A172 (cell line): ENCODE measurements at places on chromosomes 7 and 10. TPM values are rescaled to one million over a fixed set of nuclear protein-coding genes. Genes with fewer than 3 reads are reported as not detected.

Gene POU6F2
- not detected in 2 replicates for total RNA-seq

Gene ELAPOR2
- 1.2 and 3.3 TPM in 2 replicates for total RNA-seq

Gene ZNF488
- total RNA-seq = 2.6 and 3.6 TPM in 2 replicates

Gene ZMIZ2
- 12.7 and 13.9 TPM in 2 replicates for total RNA-seq

Gene METTL27
- total RNA-seq = 2.3 and 3.1 TPM in 2 replicates

Gene GNGT1
- 0.24 and 0.67 TPM in 2 replicates for total RNA-seq

Gene HKDC1
- total RNA-seq = 22.7 and 35.3 TPM in 2 replicates

Gene RASA4B
- 0.07 and 3.9 TPM in 2 replicates for total RNA-seq

Gene OPN1SW
- total RNA-seq = not detected in 2 replicates

Gene PRRT4
- 0.10 and 1.6 TPM in 2 replicates for total RNA-seq

Gene PDZD7
- 2.2 and 5.0 TPM in 2 replicates for total RNA-seq

Gene ZNF239
- 3.5 and 5.4 TPM in 2 replicates for total RNA-seq

Gene AGMO
- total RNA-seq = 0.43 TPM in 1 of 2 replicates, not detected in the other

Gene NXPH1
- total RNA-seq = not detected in 2 replicates

Gene MYL7
- not detected in 2 replicates for total RNA-seq

Gene SERPINE1
- 463 and 480 TPM in 2 replicates for total RNA-seq

Gene NKX2-3
- 0.19 and 1.2 TPM in 2 replicates for total RNA-seq

Gene INA
- not detected in 2 replicates for total RNA-seq

Gene CRPPA
- 0.16 and 0.26 TPM in 2 replicates for total RNA-seq

Gene FRMD4A
- total RNA-seq = 21.2 and 24.1 TPM in 2 replicates

Gene CHAT
- total RNA-seq = not detected in 2 replicates

Gene MACROH2A2
- total RNA-seq = 12.7 and 15.0 TPM in 2 replicates

Gene CEP41
- 15.9 and 21.3 TPM in 2 replicates for total RNA-seq

Gene CCZ1B
- total RNA-seq = 34.5 and 37.3 TPM in 2 replicates

Gene CLRN3
- 0.31 TPM in 1 of 2 replicates, not detected in the other for total RNA-seq

Gene GFRA1
- total RNA-seq = 21.3 and 38.0 TPM in 2 replicates

Gene LRRC18
- not detected in 2 replicates for total RNA-seq

Gene PON1
- total RNA-seq = not detected in 2 replicates

Gene ASB4
- total RNA-seq = not detected in 2 replicates

Gene ELFN1
- 5.3 and 6.1 TPM in 2 replicates for total RNA-seq

Gene ITIH2
- total RNA-seq = not detected in 2 replicates

Gene DDIT4
- 7.8 and 14.6 TPM in 2 replicates for total RNA-seq

Gene HNRNPA2B1
- total RNA-seq = 257 and 324 TPM in 2 replicates

Gene GTF2IRD1
- total RNA-seq = 25.2 and 54.7 TPM in 2 replicates

Gene ZCWPW1
- total RNA-seq = 2.9 and 3.7 TPM in 2 replicates

Gene TAS2R41
- total RNA-seq = not detected in 2 replicates

Gene LIPJ
- 0.10 TPM in 1 of 2 replicates, not detected in the other for total RNA-seq

Gene UTF1
- not detected in 2 replicates for total RNA-seq

Gene CALML5
- total RNA-seq = not detected in 2 replicates

Gene TET1
- total RNA-seq = 3.5 and 3.8 TPM in 2 replicates

Gene HABP2
- not detected in 2 replicates for total RNA-seq

Gene LIPK
- total RNA-seq = not detected in 2 replicates

Gene SH2D4B
- 0.07 and 0.53 TPM in 2 replicates for total RNA-seq

Gene STEAP2
- total RNA-seq = 2.5 and 18.5 TPM in 2 replicates
